ENCODE measurements at places on chromosomes 13 and 19.

DNA sequence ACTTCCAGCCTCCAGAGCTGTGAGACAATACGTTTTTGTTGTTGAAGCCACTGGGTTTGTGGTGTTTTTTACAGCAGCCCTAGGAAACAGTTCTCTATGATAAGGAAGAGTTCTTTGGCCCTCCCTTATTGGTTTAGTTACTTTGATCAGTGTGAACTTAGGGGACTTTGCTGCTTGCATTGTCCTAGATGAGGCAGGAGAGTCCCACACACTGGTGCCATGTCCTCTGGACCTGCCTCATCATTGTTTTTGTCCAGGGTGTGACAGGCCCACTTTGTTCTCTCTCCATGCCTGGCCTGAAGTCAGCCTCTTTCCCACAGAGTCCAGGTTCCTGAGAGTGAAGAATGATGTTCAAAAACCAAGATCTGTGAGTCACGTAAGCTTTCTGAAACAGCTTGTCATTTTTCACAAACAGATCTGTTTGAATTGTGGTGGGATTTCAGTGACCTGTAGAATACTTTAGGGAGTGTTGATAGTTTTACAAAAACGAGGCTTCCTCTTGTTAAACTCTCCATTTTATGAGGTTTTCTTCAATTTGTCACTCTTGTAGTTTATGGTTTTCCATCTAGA is 63.8 kb downstream of the ING1 start:
- no peak for DNase-seq

- DNase-seq = no peak
Observed at GRCh38 chr19:2711172-2711874, 8.8 kb upstream of the GNG7 start.

DNA sequence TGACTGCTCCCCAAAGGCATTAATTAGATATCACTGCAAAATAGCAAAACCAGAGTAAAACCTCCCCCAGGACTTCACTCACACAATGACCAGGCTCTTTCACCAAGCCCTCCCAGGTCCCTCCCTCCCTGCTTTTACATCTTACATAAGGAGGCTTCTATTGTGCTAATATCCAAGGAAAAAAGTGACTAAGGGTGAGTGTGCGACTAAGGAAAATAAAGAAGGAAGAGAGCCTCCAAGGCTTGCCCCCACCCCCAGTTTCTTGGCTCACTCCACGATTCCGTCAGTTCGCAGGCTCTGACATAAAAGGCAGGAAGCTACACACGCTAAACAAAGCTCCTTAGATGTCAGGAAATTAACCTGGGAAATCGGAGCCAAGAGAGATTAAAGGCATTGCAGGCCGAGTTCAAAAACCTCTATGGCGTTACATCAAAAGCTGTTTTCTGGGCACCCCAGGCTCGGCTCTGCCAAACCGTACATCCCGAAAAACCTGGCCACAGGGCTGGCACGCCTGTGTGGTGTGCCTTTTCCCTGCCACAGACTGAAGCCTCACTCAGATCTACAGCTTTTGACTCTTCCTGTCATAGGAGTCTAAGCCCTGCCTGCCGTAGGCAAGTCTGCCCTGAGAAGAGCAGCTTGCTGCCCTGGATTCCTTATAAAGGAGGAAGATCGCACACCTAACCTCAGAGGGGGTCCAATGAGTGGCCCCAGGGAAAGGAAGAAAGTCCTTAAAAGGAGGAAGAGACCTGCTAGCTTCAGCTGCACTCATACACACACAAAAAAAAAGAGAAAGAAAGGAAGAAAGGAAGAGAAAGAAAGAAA is 67.0 kb upstream of the SERP2 start:
- no peak for DNase-seq

- DNase-seq = no peak
Observed at GRCh38 chr13:98203646-98204326, 26.7 kb upstream of the RNF113B start.

- DNase-seq = no peak
Observed at GRCh38 chr13:51477149-51477548, 24.3 kb upstream of the INTS6 start.

- no peak for DNase-seq
Observed at GRCh38 chr13:82740442-82740841, 1141.8 kb downstream of the SLITRK1 start.

- DNase-seq = no peak
Observed at GRCh38 chr13:114173745-114174144, 5.3 kb upstream of the CFAP97D2 start.

GRCh38 chr13:77872995-77873394 is 45.6 kb downstream of the EDNRB start:
- no peak for DNase-seq

Measured in C1 segment of cervical spinal cord (tissue), 14 donors.